ENCODE measurements at places on chromosomes 3 and 15.
A peak's percentile ranks its signal among the peaks of the same experiment; 100 is the strongest.

DNA sequence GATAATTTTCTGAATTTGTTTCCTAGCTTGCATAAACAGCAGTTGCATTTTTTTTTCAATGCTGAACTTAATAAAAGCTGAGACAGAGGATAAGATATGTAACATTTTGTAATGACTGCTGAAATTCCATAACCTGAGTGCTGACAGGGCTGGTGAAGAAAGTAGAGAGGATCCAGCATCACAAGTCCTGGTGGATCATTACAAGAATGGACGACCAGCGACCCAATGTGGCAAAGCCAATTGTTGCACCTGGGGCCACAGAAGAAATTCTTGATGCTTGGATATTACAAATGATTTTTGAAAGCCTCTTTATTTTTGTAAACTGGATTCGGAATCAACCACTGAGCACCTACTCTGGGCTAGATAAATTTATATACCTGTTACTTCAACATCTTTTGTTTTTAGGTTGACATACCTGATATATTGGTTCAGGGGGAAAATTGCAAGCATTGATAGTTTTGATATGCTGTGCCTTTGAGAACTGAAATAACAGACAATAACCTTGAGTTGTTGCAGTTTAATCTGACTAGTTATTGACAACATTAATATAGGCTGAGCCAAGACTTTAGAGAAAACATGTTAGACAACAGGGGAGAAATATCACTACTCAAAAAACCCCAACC lies 3.9 kb upstream of the ACTL6A start:
- peak; percentile 34 for DNase-seq

DNA sequence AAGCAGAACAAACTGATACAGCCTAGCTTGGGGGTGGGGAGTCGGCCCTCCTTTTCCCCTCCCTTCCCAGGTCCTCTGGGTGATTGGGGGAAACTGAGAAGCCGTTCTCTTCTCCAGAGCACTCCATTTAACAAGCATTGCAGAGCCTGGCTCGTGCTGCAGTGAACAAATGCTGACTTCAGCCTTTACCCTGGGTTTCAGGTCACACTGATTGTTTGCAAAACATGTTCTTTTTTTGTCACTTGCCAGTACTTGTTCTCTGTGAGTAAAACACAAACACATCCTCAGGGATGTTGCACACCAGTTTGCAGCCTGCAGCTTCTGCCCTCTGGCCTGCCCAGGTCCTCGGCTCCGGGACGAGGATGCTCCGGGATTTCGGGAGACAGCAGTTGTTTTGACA lies 132.8 kb downstream of the PGPEP1L start:
- DNase-seq, result no peak

GRCh38 chr15:46260937-46261336 lies 626.1 kb downstream of the SQOR start:
- no peak for DNase-seq

GRCh38 chr15:59157840-59158700 lies 48.6 kb upstream of the LDHAL6B start:
- DNase-seq, result no peak

- DNase-seq, result no peak
These were observed 173.5 kb downstream of the TNIK start for GRCh38 chr3:171286580-171287249.

DNA sequence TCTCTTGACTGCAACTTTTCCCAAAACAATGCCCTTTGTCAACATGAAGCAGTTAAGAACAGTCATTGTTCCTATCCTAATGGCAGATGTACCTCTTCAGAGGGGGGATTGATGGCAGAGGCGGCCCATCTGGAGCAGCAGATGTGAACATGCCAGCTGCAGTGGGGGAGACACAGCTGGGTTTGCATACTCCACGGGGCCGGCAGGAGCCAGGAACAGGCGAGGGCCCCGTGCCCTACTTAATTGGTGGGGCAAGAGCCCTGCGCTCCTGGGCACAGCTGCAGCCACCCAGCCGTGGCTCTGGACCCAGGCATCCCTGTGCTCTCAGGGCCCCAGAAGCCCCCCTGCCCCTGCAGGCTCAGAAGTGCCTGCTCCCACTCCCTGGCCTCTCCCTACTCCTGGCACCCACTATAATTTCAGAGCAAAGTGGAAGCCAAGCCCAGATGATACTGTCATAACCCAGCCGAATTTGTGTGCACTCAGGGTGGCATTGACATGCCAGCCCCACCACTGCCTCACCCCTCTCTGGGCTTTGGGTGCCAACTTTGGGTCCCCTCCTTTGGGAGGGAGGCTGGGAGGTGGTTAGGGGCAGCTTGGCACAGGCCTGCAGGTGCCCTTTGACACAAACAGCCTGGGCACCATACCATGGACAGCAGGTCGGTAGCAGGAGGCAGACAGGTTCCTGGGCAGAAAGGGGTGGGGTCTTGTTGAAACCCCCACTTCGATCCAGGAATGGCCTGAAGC lies 34.6 kb downstream of the ROPN1B start:
- no peak for DNase-seq

GRCh38 chr3:134802428-134803050 lies 7.5 kb downstream of the EPHB1 start:
- DNase-seq, result no peak

DNA sequence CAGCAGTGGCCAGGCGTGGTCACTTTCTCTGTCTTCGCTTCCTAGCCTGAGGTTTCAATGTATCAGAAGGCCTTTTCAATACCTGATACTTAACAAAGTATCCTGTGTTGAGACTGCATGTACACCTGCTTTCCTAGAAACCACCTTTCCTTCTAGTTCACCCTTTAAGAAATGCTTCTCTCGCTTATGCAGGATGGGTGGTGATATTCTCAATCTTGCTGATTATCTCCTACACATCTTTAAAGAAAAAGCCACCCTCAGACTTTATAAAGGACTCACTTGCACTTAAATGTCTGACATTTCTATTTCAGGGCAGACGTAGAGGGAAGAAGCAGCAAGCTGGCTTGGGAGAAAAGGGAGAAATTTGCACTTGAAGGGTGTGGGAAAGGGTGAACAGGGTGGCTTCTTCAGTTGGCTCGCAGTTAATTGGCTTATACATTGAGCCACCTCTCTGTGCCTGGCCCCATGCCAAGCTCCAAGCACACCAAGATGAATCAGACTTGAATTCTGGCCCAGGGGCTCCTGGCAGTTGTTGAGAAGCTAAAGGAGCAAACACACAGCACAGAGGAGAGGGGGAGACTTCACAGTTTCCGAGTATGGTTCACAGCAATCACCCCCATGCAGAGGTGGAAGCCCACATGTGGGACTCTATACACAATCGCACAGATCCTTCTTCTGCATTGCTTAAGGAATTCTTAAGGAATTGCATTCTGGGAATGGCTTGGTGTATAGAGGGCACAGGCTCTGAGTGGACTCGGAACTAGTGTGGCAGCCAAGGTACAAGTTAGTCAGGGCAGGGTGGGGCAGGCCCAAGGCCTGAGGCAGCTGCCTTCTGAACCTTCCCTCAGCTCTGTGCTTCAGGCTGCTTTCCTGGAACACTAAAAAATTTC lies 1.3 kb downstream of the ARL6IP5 start:
- peak; percentile 63 for DNase-seq

DNA sequence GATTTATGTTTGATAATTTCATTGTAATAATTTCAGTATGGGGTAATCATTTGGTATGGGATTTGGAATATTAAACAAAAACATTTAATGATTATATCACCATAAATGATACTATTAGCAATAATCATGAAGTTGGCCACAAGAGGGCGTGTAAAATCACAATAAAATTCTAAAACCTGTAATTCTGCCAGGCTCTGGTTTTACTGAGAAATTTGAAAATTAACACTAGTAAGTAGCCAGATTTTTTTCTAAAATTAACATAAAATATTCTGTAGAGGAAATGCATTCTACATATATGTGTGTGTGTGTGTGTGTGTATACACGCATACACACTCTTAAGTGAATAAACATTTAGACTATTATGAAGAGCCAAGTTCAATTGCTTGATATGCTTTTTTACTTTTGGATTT lies 40.5 kb downstream of the FEZF2 start:
- DNase-seq, result peak; percentile 17

DNA sequence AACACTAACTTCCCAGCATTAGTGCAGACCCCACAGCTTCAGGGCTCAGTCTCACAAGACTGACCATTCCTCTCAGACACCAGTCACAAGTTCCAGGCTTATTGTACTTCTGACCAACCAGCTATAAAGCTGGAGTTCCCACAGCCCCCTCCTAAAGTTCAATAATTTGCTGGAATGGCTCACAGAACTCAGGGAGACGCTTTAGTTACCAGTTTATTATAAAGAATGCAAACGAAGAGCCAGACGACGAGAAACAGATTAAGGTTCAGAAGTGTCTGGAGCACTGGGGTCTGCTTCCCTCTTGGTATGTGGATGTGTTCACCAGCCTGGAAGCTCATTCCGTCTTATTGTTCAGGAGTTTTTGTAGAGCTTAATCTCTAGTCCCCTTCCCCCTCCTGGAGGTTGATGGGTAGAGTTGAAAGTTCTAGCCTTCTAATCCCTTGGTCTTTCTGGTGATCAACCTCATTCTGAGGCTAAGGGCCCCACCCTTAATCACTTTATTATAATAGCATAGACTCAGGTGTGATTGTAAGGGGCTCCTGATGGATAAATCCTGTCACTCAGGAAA lies 4.8 kb upstream of the CSRNP1 start:
- DNase-seq, result no peak

DNA sequence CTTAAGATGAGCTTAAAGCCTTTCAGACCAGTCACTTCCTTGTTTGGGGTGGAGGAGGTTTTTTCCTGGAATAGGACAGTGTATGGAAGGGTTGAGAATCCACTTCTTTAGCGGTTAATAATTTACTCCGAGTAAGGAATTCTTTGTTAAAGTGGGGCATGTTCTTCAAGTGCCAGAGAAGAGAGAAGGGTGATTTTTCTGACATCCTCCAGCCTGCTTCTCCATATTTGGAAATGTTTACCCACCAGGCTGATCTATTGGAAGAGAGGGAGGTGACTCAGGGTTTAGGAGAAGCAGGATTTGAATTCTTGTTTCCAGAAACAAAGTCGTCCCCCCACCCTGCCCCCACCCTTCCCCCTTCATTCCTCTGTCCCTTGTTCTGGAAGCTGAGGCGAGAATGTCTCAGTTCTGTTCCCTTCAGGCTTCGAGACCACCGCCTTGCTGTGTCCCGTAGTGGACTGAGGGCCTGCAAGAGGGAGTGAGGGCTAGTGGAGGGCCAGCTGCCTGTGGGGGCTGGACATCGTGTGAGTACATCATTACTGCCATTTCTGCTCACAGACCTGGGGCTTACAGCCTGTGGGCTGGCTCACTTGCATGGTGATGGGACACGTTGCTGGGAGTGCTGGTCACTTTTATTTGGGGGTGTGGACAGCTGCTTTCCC lies 58.5 kb downstream of the LPP start:
- DNase-seq, result no peak

- DNase-seq, result no peak
These were observed 41.9 kb downstream of the NOX5 start for GRCh38 chr15:69056365-69056764.

DNA sequence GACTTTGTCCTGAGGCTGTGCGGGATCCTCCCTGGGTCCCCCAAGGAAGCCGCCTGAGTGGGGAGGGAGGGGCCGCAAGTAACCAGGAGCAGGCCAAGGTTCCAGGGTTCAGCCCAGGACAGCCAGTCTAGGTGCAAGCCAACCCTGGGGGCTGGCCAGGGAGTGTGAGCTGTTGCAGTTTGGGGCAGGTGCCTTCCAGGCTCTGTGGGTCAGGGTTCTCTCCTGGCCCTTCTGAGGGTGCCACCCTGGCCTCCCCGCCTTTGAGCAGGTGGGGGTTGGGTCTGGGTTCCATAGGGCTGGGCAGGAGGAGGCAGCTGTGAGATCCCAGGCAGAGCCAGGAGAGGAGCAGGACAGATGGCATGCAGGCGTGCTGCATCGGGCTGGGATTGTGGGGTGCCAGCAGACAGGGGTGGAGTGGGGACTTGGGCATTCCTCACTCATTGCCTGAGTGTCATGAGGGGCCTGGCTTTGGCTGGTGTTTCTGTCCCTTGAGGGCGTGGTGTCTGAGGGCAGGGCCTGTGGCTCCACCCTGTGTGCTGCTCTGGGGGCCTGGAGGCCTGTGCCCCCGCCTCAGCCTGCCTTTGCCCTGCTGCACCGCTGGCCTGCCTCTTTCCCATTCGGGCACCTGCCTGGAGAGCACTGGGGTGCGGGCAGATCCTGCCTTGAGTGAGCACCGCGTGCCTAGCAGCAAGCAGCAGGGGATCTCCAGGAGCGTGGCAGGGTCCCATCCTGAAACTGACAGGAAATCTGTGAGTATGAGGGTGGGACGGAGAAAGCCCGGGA lies 18.4 kb downstream of the KLF13 start:
- DNase-seq, result no peak

GRCh38 chr3:125236331-125236903 lies 23.9 kb upstream of the SLC12A8 start:
- no peak for DNase-seq

- DNase-seq, result peak; percentile 27
These were observed 371 bp upstream of the CLSTN2 start for GRCh38 chr3:139934613-139935015.
